Thoracic aorta endothelial cell (primary cell): ENCODE measurements at places on chromosomes 5 and 9. TPM values are rescaled to one million over a fixed set of nuclear protein-coding genes. Genes with fewer than 3 reads are reported as not detected.

The KLF9 gene
- total RNA-seq: 27.7 and 39.8 TPM in 2 replicates

The KIF4B gene
- total RNA-seq: 0.29 and 1.7 TPM in 2 replicates

The GBA2 gene
- 107 and 117 TPM in 2 replicates for total RNA-seq

The NIPAL4 gene
- total RNA-seq: not detected in 2 replicates

The CMYA5 gene
- total RNA-seq: 0.13 and 0.14 TPM in 2 replicates

The FBN2 gene
- 7.7 and 208 TPM in 2 replicates for total RNA-seq

The NEUROG1 gene
- total RNA-seq: not detected in 2 replicates

The SERINC5 gene
- 11.0 and 11.1 TPM in 2 replicates for total RNA-seq

The UGT3A2 gene
- total RNA-seq: not detected in 2 replicates

The EQTN gene
- not detected in 2 replicates for total RNA-seq

The CLIC3 gene
- 0.14 and 0.27 TPM in 2 replicates for total RNA-seq

The RLN2 gene
- 0.22 TPM in 1 of 2 replicates, not detected in the other for total RNA-seq

The KCNV2 gene
- not detected in 2 replicates for total RNA-seq

The NTRK2 gene
- under 0.01 TPM in 1 of 2 replicates, not detected in the other for total RNA-seq

The SLC34A1 gene
- not detected in 2 replicates for total RNA-seq
